ENCODE measurements at places on chromosomes 3 and 15.
A peak's percentile ranks its signal among the peaks of the same experiment; 100 is the strongest.

- no peak for DNase-seq
These were observed 10.9 kb downstream of the CA12 start for GRCh38 chr15:63370764-63371163.

DNA sequence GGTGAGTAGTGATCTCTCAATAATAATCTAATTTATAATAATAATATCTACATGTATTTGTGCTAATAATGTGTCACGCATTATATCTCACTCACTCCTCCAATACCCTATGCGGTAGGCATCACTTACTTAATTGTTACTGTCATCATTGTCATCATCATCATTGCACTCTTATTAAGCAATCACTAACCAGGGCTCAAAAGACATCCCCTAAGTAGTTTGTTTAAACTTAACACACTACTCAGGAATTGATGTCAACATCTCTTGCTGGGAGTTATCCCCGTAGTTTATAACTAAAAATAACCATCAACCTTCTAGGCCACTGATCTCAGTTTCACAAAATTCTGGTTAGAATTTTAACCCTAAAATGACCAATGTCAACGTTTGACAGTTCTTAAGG is 56.8 kb upstream of the ICE2 start:
- no peak for DNase-seq

DNA sequence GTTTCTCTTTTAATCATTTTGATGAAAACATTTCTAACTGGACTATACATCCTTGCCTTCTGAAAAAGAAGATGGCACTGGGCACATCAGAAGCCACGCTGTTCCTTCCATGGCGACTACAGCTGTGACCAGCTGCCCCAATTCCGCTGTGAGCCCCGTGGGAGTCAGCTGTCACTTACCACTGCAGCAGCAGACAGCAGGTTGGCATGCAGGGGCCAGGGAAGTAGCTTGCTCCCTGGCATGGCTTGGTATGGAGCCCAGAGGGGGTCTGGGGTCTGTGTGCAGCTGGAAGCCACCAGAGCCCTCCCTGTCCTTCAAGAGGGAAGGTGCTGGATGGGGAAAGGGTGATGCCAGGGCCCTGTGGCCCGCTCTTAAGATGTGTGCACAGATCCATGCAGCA is 4.5 kb upstream of the ZXDC start:
- DNase-seq, result no peak

DNA sequence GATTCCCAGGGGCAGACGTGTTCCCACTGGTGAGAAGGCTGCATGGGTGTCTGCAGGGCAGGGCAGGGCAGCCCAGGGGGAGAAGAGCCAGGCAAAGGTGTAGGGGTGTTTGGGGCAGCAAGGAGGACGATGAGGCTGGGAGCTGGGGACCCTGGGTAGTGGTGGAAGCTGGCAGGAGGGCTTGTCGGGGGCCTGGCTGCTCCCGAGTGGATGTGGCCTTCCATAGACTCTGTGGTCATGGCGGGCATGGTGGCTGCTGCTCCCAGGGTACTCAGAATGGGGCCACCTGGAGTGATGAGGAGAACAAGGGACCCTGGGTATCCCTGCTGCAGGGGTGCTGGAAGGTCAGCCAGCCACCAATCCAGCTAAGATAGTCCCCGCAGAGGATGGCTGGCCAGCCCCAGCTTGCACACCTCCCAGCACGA is 107.5 kb downstream of the WNT7A start:
- no peak for DNase-seq

DNA sequence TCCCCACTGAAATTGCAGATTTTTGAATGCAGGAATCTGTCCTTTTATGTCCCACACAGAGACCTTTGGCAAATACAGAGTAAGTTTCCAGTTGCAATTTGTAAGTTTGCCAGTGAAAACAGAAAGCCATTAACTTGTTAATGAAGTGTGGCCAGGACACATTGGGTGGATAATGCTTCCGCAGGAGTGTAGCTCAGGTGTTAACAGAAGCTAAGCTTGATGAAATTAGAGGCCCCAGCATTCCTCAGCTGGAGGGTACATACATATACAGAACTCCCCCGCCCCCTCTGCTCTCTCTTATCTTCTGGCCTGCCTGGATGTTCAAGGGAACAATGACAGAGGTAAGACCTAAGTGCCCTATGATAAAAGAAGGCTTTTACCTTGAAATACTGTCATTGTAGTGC is 8.1 kb upstream of the LRRC2 start:
- DNase-seq, result no peak

- no peak for DNase-seq
These were observed 1.7 kb upstream of the CX3CR1 start for GRCh38 chr3:39281533-39281932.

GRCh38 chr3:170961616-170962400 is 53.4 kb upstream of the EIF5A2 start:
- no peak for DNase-seq

- no peak for DNase-seq
These were observed 9.3 kb downstream of the LOXL1 start for GRCh38 chr15:73935547-73935946.

DNA sequence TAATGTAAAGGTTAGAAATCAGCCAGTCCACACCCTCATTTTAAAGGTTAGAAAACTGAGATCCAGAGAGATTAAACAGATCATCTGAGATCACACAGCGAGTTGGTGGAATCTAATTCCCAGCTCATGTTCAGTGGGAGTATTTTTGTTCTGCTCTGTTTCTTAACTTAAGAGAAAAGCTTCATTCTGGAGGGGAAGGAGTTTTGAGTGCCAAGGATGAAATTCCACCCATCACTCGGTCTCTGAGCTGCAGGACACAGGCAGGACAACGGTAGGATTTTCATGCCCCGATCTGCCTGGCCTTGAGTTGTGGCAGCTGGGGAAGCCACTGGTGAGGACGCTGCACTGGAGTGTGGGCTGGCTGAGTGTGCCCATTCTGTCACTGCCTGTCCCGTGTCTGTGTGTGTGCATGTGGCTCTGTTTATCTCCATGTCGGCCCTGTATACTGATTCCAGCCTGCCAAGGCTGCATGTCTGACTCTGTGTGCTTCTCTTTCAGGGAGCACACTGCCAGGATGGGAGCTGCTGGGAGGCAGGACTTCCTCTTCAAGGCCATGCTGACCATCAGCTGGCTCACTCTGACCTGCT is 94.3 kb downstream of the CEMIP start:
- no peak for DNase-seq

- DNase-seq, result no peak
These were observed 368.7 kb downstream of the IL5RA start for GRCh38 chr3:2741516-2741915.

DNA sequence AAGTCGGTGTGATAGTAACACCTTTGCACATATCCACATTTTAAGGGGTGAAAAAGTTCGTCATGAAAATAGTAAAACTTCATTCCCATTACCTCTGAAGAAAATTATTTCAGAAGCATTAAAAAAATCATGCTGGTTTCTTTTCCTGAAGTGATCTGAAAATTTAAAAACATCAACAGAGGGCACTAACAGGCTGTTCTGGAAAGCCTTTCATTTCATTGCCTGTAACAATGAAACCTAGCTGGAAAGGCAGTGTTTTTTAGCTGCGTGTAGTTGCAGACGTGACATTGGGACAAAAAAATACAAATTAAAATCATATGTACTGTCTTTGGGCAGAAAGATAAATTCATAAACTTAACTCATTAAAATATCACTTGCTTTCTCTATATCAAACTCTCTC is 993.8 kb downstream of the GBE1 start:
- no peak for DNase-seq

GRCh38 chr3:40070816-40071215 is 238.7 kb upstream of the EIF1B start:
- DNase-seq, result no peak

GRCh38 chr3:141250828-141251227 is 19.2 kb downstream of the PXYLP1 start:
- no peak for DNase-seq

DNA sequence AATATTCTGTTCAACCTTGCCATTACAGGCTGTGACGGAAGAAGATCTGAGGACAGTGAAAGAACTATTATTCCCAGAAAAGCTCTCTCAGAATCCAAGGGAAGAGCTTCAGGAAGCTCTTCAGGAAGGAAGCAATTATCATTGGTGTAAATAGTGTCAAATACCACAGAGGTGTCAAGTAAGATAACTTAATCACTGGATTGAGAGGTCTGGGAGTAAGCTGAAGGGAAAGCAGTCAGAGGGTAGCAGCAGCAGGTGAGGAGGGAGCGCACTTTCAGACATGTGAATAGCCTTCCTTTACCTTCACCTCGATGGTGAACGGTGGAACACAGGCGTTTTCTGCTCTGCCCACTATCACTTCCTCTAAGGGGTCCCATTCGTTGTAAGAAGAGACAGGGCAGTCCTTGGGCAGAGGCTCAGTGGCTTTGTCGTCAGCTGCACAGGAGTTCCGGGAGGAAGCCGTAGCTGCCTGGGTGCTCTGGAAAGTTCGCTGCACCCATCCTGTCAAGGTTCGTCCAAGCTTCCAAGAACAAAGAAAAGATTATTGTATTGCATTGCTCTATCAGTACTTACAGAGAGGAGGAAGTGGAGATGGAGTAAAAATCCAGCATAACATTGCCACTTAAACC is 1.9 kb downstream of the GATM start:
- no peak for DNase-seq

DNA sequence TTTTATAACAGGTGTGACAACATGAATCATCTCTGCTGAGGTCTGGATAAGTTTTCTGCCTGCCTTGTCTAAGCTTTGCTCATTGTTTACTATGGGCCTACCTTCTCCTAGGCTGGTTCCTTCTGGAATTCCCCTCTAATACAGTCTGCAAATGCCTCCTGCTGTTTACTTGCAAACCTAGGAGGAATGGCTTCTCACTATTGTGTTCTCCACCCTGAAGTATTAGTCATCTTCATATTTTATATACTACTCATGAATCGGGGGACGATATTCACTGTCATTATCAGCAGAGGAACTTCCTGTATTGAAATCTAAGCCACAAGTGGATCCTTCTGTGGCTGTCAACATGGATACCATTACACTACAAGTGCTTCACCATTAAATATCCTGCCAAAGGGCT is 154.8 kb downstream of the PLCL2 start:
- DNase-seq, result no peak

GRCh38 chr15:92989470-92989869 is 89.3 kb downstream of the CHD2 start:
- DNase-seq, result no peak

GRCh38 chr3:140249188-140249587 is 314.2 kb downstream of the CLSTN2 start:
- no peak for DNase-seq

DNA sequence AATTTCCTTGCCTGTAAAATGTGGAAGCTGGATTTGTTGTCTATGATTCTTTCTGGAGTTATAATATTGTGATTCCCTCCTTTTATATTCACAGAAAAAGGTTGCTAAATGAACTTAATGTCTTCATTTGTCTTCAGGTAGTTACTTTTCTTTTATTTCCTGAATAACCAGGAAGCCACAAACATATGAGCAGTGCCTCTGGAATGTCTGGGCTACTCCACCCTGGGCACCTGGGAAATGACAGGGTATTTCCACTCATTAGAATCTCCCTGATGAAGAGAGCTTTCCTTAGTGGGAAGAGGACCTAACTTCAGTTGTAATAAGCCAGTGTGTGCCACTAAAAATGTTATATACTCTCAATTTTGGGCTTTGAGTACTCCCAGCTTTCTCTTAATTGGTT is 3.8 kb upstream of the SLMAP start:
- no peak for DNase-seq

- no peak for DNase-seq
These were observed 14.6 kb upstream of the IGDCC3 start for GRCh38 chr15:65392368-65392767.

GRCh38 chr15:85689729-85690128 is 105.0 kb downstream of the KLHL25 start:
- peak; percentile 59 for DNase-seq

DNA sequence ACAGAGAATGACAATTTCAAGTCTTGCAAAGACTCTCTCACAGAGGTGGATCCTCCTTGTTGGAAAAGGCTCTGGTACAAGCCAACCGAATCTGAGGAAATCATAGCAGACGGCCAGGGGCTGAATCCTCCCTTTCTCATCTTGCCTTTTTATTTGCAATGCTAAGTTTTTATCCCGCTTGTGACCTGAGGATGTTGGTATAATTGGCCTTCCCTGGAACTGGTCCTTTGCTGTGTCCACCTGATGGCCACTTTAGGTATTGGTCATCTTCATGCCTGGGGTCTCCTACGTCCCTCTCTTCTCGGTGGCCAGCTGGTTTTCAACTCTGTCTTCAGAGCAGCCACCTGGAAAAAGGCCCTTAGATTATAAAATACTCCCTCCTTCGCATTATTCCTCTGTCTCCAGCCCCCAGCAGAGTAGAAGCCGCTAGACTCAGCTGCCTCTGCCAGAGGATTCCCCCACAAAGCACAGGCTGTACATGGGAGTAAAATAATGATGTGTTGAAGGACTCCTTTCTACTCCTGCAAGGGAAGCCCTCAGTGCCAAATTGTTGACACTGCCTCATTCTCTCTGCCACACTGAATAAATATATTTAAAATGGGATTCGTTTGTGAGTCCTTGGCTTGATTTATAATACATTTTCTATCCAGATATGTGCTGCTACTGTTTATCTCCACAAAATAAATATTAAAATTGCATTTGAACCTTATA is 208.9 kb upstream of the CFAP20DC start:
- DNase-seq, result no peak

- DNase-seq, result no peak
These were observed 12.7 kb downstream of the ARHGEF3 start for GRCh38 chr3:56789076-56789475.

DNA sequence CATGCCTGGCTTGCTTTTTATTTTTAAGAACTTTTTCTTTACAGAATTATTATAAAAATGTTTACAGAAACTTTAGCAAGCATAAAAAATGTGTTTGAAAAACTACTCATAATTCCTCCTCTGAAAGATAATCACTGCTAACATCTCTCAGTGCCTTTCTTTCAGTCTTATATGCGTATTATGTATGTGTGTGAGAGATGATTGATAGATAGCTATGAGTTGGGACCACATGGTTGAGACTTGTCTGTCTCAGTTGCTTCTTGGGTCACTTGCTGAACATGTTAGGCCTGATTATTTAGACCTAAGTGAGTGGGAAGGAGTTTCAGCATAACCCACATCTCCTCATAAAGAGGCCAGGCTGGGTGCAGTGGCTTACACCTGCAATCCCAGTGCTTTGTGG is 11.1 kb downstream of the MAP6D1 start:
- no peak for DNase-seq

All from ecto neural progenitor cell (in vitro differentiated cells).